Nasal cavity respiratory epithelium epithelial cell of viscerocranial mucosa (primary cell): ENCODE measurements at places on chromosomes 3 and 15. TPM values are rescaled to one million over a fixed set of nuclear protein-coding genes. Genes with fewer than 3 reads are reported as not detected.

MESD gene
- 31.4 and 32.1 TPM in 2 replicates for total RNA-seq

DAZL gene
- not detected in 2 replicates for total RNA-seq

ECE2 gene
- total RNA-seq: not detected in 2 replicates

FAM227B gene
- total RNA-seq: 2.7 and 5.5 TPM in 2 replicates
